NCI-H510A treated with DMSO at 0.1 percent for 48 hours (cell line): ENCODE measurements at places on chromosomes 16 and 17.

- peak; percentile 34 for DNase-seq
Observed at GRCh38 chr16:63461248-63461841, 1425.1 kb upstream of the CDH8 start.

DNA sequence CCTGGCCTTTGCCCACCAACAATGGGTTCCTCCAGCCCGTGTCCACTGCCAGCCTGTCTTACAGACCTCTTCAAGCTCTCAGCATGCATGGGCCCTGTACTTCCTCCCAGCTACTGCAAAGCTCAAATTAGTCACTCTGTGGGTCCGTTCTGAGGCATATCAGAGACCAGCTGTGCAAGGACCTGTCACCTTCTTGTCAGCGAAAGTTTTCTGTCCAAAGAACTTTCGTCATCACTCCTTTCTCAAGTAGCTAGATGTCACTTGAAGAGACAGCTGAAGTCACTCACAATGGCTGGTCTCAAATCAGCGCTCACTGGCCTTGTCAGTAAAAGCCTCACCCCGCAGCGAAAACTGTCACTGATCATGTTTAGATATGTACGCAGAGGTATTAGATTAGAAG, 91.4 kb upstream of the DYNLRB2 start:
- DNase-seq: no peak

DNA sequence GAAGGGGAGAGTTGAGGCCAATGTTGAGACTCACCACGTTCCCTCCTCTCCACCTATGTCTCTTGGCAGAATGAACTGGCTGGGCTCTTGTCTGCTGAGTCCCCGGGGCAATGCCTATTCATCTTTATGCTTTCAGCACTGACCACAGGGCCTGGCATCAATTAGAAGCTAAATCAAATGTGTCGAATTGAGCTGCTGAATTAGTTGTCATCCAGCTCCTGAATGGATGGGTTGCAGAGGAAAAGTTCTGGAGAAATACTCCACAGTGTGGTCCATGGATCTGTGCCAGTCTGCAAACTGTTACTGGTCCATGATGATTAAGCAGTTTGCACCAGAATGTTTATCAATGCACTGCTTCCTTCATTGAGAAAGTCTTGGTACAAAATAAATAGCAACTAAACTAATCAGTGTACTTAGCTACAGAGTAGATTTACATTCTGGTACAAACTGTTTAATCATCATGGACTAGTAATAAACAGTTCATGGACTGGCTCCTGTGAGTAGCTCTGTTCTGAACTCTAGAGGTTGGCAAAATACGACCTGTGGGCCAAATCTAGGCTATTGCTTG, 4.6 kb downstream of the CNGB1 start:
- no peak for DNase-seq

GRCh38 chr16:80806927-80807340, 2.5 kb upstream of the CDYL2 start:
- no peak for DNase-seq

- no peak for DNase-seq
Observed at GRCh38 chr16:67528870-67529581, 397 bp downstream of the RIPOR1 start.

DNA sequence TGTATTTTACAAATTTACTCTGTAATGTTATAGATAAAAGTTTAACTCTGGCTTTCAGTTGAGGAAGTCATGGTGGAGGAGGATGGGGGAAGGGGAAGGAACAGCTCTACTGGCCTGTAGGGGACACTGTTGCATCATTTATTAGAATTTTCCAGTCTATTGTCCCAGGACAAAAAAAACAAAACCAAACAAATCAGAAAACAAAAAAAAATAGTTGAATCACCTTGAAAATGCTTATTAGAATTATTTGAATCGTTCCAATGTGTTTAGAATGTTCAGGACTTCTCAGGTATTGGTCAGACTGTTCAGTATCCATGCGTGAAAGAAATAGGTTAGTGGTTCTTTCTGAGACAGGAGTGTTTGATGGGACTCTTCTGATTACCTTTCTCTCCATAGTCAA, 242.0 kb downstream of the FTO start:
- peak; percentile 11 for DNase-seq

DNA sequence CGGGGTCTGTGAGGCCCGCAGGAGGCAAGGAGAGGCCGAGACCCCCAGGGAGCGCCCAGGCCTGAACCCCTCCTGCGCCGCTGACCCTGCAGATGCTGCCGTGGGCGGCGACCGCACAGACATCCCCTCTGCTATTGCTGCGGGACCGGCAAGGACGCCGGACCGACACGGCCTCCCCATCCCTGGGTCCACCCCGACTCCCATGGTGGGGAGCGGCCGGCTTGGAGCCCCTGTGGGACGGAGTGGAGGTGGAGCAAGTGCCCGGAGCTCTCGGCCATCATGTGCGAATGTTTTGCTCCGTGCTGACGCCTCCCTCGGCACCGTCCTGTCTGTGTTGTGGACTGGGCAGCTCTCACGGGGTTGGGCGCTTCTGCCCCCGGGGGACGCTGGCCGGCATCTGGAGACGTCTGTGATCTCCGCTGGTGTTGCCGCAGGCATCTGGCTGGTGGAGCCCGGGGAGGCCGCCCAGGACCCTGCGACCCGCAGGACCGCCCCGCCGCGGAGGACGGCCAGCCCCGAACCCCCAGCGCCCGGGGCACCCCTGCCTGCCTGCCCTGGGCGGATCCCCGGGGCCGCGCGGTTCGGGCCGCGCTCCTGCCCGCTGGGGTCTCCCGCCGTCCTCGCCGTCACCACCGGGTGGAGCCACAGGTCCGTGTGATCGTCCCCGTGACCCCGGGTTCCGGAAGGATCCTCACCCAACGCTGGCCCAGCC, 12.8 kb upstream of the GNG13 start:
- DNase-seq: no peak

GRCh38 chr16:20259541-20259940, 67.8 kb downstream of the GP2 start:
- no peak for DNase-seq

DNA sequence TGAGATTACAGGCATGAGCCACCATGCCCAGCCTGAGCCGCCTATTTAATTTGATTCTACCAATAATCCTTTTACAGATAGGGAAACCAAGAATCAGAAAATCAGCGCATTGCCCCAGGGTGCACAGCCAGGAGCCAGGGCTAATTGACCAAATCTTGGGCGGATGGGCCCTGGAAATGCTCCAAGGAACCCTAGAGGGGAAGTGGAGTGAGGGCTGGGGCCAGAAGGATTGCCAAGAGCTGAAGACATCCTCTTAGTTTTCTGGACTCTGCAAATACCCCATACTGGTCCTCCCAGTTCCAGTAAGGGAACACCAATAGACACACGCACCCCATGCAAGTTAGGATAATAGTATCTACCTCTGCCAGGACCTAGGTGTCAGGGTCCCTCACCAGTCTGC, 3.8 kb downstream of the FHOD1 start:
- no peak for DNase-seq

GRCh38 chr17:45222996-45223538, 1.4 kb downstream of the FMNL1 start:
- no peak for DNase-seq

DNA sequence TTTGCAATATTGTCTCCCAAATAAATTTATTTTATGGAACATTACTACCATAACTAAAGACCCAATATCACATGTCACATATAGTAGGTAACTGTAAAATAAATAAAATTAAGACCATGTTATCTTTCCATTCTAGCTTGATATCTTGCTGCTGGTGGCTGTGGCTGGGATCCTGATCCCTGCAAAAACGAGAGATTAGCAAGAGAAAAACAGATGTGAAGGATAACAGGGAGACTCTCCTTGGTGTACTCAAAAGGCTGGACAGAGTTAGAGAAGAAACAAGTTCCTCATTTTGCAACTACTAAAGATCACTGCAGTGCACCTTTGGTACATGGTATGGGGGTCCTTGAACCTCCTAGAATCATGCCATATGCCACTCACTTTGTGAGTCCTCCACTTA, 49.7 kb downstream of the ARHGAP27 start:
- no peak for DNase-seq

DNA sequence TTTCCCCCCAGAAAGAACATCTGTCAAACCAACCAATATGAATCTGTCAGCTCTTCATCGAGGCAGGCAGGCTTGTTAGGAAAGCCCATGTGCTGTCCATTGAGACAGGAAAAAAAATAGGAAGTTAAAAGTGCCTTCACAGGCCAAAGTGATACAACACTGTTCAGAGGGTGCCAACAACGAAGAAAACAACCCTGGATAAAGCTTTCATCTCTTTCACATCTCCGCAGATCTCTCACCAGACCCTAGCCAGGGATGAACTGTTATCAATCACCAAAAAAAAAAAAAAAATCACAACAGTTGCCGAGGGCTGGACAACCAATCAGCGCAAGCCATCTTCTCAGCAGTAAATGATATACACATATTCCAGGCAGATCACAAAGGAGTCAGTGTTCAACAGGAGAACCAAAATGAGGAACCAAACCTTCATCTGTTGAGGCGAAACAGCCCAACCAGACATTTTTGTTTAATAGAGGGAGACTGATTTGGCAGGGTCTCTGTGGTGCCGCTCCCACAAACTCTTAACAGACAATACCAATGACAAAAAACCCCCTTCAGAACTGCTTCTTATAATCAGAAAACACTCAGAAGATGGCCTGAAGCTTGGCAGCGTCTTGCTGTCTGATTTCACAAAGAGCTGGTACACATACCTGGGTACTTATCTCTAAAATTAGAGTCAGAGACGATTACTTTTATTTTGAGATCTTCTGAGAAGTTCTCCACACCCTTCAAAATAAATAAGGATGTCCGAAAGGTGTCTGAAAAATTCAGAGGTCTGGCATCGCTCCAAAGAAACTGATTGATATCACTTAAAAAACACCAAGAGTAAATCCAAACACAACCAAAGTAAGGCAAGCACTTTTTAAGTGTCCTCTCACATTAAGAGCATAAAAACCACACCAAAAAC, 1.8 kb downstream of the MAP3K14 start:
- peak; percentile 37 for DNase-seq

DNA sequence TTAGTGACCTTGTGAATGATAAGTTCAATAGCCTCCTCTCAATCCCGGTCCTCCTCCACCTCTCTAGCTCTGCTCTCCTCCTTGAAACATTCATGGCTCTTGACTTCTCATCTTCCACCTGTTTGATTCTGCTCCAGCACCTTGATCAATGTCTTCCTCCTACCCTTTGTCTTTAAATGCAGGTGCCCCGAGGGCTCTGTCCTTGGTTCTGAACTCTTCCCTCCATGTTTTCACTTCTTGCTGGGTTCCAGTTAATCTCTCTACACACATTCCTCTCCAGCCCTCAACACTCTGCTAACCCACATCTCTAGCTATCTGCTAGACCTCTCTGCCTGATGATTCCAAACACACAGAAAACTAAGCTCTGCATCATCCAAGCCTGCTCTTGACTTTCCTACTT, 13.4 kb downstream of the CD300E start:
- no peak for DNase-seq

- no peak for DNase-seq
Observed at GRCh38 chr17:9670596-9670995, 25.3 kb downstream of the USP43 start.

- no peak for DNase-seq
Observed at GRCh38 chr17:66423056-66423955, 120.9 kb downstream of the PRKCA start.

DNA sequence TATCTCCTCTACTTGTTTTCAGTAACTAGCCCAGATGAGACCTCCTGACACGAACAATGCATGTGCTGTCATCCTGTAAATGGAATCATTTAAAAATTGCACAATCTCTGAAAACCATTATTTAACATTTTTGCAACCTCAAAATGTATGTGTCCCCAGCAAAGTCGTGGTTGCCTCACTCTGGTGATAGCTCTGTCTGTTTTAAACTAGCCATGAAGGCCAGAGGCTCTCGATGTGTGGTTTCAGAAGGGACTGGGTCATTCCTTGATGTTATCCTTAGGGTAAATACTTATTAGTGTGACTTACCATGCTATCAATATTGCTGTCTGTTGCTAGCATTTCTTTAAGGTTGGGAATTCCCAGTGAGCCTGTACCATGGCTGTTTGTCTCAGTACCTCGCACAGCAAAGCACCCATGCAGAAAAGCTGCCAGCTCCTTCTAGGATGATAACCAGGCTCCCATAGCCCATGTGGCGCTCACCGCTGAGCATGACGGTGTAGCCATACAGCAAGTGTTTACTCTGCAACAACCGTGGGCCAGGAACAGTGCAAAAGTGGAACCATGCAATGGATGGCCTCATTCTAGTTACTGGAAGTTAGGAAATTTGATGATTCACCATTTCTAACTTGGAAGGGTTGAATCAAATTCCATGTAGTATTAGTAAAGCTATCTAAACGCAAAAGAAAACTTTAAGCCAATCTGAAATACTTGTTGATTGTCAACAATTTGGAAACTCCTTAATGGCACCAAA, 2.9 kb upstream of the PGS1 start:
- DNase-seq: no peak

GRCh38 chr16:13866073-13866472, 53.9 kb upstream of the ERCC4 start:
- DNase-seq: peak; percentile 36

- DNase-seq: no peak
Observed at GRCh38 chr17:81635973-81636504, 873 bp downstream of the NPLOC4 start.

- no peak for DNase-seq
Observed at GRCh38 chr16:75801307-75801706, 75.0 kb upstream of the CPHXL start.

- DNase-seq: peak; percentile 76
Observed at GRCh38 chr16:85306071-85306792, 194.0 kb upstream of the CIBAR2 start.

DNA sequence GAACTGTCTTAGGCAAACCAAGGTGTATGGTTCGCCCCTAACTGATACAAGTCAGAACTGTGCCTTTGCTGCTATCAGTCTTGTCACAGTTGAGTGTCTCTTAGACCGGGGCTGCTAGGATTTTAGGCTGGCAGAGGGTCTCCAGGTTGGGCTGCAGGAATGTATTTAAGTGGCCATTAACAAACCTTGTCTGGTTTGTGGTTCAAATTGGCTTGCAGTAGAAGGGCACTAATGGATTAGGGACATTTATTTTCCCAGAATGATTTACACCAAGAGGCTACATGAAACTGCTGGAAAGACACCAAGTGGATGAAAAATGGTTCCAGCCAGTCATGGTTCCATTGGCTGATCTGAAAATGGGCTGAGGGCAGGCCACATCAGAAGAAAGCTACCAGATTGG, 5.1 kb downstream of the VAT1L start:
- DNase-seq: no peak

- no peak for DNase-seq
Observed at GRCh38 chr17:44961921-44962350, 6.2 kb downstream of the C1QL1 start.

GRCh38 chr16:19295393-19295792, 9.9 kb downstream of the CLEC19A start:
- DNase-seq: no peak

- no peak for DNase-seq
Observed at GRCh38 chr16:47156680-47157215, 13.0 kb upstream of the NETO2 start.

GRCh38 chr17:15882777-15883176, 62.2 kb upstream of the ADORA2B start:
- no peak for DNase-seq

- no peak for DNase-seq
Observed at GRCh38 chr17:9227819-9228407, 206.6 kb downstream of the NTN1 start.

GRCh38 chr17:47955497-47956461, 1.9 kb downstream of the PRR15L start:
- DNase-seq: peak; percentile 83

- DNase-seq: no peak
Observed at GRCh38 chr17:78414178-78415162, 36.0 kb downstream of the PGS1 start.
